ENCODE measurements at places on chromosomes 6 and 20.

DNA sequence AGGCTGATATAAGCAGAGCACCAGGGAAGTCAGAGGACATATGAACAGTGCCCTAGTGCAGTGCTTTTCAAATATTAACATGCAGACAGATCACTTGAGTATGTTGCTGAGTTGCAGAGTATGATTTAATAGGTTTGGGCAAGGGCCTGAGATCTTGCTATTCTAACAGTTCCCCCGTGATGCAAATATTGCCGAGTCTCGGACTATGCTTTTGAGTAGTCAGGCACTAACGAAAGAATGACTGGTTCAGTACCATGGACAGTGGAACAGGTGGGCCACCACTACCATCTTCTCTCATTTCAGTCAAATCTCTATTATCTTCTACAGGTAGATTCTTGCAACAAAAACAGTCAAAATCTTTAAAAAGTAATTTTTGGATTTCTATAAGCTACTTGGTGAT, 3.7 kb upstream of the TMEM200A start:
- DNase-seq = no peak

GRCh38 chr6:13638626-13639025, 23.5 kb downstream of the NOL7 start:
- no peak for DNase-seq

- DNase-seq = no peak
Observed at GRCh38 chr6:10554826-10555225, 33.7 kb downstream of the GCNT2 start.

DNA sequence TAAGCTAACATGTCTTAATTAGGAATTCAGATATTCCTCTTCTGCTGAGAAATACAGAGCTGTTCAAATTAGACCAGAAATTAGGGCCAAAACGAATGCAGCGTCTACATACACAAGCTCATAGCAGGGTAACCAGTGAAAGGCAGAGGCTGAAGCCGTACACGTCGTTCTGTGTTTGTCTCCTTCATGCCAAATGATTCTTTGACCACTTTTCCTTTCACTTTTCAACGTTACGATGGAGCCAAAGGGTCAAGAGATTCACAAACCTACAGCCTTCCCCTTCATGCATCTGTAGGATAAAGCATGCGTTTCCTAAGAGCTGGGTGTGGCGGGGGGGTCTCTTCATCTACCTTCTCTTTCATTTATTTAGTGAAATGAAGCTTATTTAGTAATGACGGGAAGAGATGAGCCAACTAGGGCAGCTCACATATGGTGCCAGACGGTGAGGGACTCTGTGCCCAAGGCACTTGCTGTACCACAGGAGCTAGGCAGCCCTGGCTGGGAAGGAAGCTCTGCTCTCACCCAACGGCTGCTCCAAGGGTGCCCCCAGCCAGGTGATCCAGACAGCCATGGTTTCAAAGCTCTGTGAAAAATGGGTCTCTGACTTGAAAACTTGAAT, 178.0 kb downstream of the ATXN1 start:
- DNase-seq = no peak

DNA sequence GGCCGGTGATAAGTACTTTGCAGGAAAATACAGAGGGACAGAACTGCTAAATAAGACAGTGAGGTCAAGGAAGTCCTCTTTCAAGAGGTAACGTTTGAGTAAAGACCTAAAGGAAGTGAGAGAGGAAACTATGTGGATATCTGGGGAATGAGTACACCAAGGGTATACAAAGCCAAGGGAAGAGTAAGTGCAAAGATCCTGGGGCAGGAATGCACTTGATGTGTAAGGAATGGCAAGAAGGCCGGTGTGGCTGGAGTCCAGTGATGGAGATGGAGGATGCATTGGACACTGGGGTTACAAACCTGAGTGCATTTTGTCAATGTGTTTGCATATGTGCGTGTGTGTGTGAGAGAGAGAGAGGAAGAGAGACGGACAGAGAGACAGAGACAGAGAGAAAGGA, 32.1 kb upstream of the TGM2 start:
- DNase-seq = no peak

GRCh38 chr6:35147026-35147425, 5.9 kb upstream of the TCP11 start:
- no peak for DNase-seq

DNA sequence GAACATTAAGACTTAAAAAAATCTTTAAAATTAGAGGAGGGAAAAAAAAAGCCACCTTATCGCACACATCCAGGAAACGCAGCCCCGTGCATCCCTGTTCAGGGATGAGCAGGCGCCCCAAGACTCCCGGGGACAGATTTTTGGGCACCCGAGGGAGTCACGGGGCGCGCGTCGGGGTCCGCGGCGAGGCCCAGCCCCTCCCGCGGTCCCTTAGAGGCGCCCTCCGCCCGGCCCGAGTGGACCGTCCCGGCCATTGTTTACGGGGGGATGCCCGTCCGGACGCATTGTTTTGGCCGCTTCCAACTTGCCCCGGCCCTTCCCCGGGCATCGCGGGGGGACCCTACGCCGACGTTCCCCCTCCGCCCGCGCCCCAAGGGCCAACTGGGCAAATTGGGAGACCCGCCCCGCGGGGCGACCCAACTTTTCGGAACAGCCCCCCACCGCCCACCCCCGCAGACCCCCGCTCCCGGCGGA, 610 bp downstream of the ZNF217 start:
- no peak for DNase-seq

- DNase-seq = no peak
Observed at GRCh38 chr6:21826023-21826422, 232.5 kb downstream of the SOX4 start.

- no peak for DNase-seq
Observed at GRCh38 chr20:57835074-57835452, 125.2 kb upstream of the PMEPA1 start.

DNA sequence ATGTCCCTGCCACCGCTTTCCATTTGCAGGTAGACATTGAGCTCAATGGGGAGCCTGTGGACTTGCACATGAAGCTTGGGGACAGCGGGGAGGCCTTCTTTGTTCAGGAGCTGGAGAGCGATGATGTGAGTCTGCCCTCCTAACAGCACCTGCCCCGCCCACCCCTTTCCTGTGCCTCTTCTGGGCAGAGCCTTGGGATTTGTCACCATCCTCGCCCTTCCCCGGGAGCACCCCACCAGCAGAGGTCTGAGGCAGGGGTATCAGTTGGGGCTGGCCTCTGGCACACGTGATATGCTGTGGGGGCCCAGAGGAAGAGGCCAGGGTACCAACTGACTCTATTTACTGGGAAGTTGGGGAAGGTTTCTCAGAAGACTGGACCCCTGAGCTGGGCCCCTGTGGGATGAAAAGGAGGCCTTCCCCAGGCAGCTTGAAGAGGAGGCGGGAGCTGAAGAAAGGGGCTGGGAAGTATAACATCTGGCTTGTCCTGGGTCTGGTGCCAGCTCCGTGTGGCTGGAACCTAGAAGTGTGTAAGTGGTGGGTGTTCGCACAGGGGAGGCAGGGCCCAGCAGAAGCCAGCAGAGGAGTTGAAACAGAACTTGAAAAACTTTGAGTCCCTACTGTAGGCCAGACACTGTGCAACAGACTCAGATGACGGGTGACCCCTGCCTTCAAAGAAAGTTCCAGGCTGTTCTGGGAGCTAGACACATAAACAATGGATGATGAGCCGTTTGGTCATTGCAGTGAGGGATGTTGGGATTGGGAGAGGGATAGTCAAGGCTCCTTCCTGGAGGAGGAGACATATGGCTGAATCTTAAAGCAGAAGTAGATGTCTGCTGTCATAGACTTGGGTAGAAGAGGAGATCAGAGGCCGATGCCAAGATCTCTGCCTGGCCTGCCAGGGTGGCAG, 7.2 kb downstream of the LPIN3 start:
- DNase-seq = no peak

- DNase-seq = no peak
Observed at GRCh38 chr6:75855052-75855451, 106.0 kb downstream of the MYO6 start.

- no peak for DNase-seq
Observed at GRCh38 chr6:14031516-14031915, 86.1 kb upstream of the CD83 start.

DNA sequence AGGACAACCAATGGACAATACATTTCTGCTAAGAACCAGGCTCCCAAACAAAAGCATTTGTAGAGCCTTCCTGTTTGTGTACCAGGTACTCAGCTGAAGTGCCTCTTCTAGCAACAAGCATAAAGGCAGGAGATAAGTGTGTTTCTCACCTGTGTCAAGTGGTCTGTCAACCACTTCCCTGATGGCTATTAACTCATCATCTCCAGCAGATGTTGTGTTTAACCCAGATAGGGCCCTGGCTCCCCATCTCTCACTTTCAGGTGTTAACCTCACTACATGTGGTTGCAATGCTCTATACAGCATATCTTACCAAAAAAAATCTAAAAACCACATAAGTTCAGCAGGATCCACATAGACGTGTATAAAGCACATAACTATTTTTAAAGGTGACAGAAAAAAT, 9.6 kb upstream of the IL17A start:
- DNase-seq = no peak

DNA sequence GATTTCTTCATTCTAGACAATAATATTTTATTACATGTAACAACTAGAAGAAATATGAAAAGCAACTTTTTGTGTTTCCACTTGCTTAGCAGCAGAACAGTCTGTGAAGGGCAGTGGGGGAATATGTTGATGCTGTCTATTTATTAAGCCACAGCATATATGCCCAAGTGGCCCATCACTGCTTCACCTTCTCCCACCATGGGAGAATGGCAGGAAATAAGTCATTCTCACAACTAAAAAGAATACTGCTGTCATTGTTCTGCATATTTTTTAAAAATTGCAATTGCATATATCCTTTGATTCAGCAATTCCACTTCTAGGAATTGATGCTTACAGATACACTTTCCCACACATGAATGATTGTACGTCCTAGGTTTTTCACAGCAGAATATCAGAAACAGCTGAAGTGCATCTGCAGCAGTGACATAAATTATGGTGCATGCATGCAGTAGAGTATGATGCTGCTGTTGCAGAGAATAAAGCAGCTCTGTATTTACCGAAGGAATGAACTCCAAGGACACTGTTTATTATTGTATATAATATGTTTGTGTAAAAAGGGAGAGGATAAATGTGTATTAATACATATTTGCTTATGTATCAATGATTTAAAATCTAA, 26.8 kb downstream of the KIF3B start:
- no peak for DNase-seq

- DNase-seq = no peak
Observed at GRCh38 chr6:3640868-3641267, 110.6 kb downstream of the PXDC1 start.

DNA sequence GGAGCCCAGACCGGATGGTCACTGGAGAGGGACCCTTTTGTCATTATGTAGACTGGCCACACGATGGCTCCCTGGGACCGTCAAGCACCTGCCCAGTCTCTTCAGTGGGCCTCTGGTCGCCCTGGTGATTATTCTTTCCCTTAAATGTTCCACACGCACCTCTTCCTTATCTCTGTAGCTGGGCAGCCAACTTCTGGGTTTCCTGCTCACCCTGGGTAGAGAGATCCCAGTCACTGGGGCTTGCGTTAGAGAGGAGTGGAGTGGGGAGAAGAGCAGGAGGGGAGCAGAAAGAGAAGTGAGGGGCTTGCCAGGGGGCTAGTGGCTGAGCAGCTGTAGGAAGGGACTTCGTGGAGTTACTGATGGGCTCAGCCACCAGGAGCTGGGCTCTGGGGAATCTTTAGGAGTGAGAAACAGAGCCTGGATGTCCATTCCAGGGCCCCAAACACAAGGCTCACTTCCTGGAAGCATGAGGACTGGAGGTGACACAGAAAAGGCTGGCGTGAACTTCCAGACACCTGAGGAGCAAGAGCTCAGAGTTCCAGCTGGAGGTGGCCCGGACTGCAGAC, 150.1 kb downstream of the DHX35 start:
- no peak for DNase-seq

DNA sequence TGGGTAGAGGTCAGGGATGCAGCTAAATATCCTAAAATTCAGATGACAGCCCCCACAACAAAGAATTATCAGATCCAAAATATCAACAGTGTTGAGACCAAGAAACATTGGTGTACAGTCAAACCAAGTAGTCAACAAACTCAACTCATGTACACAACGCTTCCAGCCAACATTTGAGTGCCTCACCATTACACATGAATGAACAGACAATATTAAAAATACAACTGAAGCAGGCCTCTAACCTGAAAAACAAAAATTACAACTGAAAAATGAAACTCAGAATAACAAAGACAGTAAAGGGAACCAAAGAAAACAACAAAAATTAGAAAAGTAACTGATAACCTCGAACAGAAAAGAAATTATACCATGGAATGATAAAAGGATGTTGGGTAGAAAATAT, 46.2 kb downstream of the HACE1 start:
- DNase-seq = no peak

DNA sequence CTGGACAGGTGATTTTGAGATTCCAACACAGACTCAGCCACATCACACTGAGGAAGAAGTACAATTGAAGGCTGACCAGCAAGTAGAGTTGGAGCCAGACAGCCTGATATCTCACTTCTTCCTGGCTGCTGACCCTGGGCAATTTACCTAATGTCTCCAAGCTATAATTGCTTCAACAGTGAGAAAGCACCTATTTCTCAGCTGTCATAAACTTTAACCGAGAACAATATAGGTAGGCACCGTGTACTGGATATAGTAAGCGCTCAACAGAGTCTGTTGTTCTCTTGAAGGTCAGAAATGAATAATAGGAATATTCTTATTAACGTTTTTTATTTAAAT, 28.3 kb downstream of the STX7 start:
- no peak for DNase-seq

DNA sequence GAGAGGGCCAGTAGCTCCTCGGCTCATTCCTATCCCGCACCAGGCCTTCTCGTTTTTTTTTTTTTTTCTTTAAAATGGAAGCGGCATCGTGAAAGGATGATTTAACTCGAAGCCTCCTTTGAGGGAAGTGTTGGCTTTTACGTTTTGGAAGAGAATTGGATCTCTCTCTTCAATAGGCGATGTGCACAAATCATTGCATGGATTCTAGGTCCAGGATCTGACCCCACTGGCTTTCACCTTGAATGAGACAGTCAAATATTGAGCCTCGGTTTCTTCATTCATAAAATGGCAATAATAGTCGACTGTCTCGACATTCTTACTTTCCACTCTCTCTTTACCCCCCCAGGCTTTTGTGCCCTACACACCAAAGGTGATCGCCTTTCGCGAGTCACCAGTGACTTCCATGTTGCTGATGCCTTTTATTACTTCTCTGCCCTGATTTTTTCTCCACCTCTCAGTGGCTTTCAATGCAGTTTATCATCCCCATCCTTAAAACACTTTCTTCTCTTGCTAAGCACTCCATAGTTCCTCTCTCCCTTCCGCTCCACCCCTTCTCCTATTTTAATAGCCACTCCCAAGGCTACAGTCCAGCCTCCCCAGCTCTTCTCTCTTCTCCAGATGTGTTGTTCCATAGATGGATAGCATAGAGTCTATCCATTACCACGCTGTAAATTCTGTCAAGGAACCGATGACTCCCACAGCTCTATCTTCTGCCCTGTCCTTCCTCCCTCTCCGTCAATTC, 473 bp upstream of the DTNBP1 start:
- no peak for DNase-seq

Data from esophagus squamous epithelium (tissue), 5 donors.